ENCODE measurements at places on chromosomes 3 and 15.

GRCh38 chr3:141561426-141562034 lies 74.7 kb downstream of the RASA2 start:
- peak; percentile 29 for DNase-seq

GRCh38 chr3:65539616-65540015 lies 499.1 kb downstream of the MAGI1 start:
- no peak for DNase-seq

DNA sequence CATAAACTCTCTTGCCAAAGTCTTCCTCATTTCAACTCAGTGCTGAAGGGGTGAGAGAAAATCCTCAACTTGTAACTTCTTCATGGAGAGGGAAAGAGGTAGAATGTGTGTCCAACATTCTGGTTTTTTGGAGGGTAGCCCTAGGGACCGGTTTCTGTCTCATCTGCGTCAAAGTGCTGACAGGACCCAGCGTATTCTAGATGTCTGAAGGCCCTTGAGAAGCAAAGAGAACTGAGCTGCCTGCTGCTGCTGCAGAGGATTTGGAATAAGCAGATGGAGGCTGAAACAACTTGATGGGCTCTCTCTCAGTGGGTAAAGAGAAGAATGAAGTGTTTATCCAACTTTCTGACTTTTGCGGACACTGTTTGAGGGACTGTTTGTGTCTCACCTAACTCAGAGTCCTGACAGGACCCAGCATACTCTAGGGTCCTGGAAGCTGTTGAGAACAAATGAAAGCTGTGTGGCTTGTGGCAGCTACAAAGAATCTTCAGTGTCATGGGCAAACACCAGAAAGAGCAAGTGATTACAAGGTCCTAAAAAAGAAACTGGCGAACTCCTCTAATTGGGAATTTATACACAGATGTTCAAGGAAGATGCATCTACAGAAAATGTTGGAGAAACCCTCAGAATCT lies 174.4 kb downstream of the SI start:
- DNase-seq = no peak

DNA sequence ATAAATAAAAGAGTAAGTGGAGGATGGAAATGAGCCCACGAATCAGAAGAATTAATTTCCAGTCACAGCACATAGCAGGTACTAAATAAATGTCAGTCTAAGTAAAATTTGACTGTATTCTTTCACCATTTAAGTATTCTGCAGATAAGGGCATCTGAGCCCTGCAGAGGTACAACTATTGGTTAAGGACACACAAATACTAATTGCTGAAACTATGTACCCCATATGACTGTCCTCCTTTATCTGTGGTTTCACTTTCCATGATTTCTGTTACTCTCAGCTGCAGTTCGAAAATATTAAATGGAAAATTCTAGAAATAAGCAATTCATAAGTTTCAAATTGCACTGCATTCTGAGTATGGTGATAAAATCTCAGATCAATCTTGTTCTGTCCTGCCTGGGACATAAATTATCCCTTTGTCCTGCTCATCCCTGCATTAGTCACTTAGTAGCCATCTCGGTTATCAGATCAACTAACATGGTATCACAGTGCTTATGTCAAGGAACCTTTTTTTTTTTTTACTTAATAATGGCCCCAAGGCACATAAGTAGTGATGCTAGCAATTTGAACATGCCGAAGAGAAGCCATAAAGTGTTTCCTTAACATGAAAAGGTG lies 95.1 kb downstream of the LSAMP start:
- no peak for DNase-seq

DNA sequence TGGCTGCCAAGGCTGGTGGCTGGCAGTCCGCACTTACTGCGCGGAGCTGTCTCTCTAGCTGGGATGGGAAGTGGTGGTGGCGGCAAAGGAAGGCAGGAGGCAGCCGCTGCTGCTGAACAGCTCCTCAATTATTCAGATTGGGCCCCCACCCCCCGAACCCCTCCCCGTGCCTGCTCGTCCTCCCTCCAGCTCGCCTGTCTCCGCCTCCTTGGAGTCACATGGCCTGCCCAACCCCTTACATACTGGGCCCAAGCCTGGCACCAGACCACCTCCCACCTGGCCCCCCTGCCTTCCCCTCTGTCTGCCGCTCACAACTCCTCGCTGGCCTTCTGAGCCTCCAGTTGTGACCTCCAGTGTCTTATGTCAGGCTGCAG lies at the start of gene SLC7A14:
SLC7A14 (minus strand) TSS at position 139 of the 374 bp plus-strand sequence. CDS start 59,139 bp downstream, outside the sequence.
- DNase-seq = no peak

GRCh38 chr3:119976214-119976613 lies 118.0 kb downstream of the GSK3B start:
- no peak for DNase-seq

GRCh38 chr15:33152502-33153109 lies 41.9 kb downstream of the FMN1 start:
- no peak for DNase-seq

DNA sequence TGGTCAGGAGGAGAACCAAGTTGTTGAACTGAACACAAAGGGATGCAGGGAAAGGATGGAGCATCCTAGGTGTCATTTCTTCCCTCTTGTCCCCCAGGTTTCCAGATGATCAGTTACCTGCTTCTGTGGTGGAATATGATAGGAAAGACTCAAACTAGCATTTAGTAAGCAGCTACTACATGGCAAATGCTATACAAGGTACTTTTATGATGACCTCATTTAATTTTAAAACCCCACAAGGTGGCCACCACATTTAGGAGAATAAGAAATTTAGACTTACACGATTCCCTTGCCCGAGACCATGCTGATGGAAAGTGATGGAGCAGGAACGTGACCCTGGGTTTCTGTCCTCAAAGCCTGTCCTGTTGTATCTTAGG lies 40.9 kb downstream of the CCR4 start:
- no peak for DNase-seq

DNA sequence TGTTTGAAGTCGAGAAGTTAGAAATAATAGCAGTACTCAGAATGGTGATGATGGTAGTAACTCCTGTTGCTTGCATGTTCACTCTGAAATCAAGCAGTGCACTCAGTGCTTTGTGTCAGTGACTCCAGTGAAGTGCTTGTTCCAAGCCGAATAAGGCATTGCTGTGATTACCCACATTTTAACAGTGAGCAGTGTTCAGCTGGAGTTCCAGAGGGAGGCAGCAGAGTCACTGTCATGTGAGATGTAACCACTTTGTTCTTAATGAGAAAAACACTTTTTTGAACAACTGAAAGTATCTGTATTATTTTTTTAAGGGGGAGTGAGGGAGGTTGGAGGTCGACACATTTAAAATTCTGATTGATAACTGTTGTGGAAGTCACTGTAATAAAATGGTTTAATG lies 3.7 kb downstream of the MDFIC2 start:
- no peak for DNase-seq

DNA sequence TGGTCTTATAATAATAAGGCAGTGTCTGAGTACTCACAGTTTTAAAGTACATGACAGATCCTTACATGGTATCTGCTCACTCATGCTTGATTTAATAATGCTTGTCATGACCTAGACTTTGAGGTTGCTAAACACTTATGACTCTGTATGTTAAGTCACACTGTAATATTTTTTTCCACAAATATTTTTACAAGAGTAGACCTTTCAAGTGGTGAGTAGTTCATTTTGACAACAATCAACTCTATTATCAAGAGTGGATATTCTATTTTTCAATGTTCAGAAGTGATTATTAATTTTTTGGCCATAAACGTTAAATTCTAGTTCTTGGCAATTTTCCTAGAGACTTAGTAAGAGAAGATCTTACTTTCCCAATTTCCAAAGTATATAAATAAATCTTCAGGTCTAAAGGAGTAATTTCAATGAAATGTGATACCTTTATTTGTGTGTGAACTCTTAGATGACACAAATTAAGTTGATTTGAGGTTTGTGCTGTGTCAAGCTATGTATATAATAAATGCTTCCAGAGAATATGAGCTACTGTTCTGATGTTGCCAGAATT lies 104.5 kb downstream of the NLGN1 start:
- DNase-seq = no peak

- no peak for DNase-seq
Observed at GRCh38 chr3:56845505-56845904, 43.8 kb upstream of the ARHGEF3 start.

GRCh38 chr15:66070220-66070934 lies 183.2 kb downstream of the MEGF11 start:
- DNase-seq = no peak
